ENCODE measurements at places on chromosomes 11 and 22.
A peak's percentile ranks its signal among the peaks of the same experiment; 100 is the strongest.

DNA sequence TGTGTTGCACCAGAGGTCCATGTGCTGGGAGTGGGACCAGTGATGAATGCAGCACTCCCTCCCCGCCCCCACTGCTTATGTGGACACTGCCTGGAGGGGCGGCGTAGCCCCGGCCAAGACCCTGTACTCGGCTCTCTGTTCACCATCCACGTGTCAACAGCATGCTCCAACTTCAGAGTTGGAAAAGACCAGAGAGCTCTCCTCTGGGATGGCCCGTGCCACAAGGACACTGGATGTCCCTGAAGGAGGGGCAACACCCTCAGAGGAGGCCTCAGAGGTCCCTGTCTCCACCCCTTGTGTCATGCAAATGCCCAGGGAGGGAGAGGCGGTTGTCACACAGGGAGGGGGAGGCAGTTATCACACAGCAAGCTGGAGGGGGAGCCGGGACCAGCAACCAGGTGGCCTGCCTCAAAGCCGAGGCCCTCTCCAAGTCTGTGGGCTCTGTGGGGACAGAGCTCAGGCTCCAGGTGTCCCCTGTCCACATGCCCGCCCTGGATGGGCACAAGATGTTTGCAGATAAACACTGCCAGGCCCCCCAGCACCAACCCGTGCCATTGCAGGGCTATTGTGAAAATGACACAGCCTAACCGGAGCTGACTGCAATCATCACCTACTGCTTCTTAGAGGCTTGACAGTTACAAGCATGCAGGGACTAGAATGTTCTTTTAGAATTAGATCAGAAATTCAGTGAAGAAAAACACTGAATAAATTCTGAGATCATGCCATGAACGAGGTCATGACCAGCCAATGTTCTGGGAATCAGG lies 121.1 kb downstream of the PHF21B start:
- DNase-seq: no peak

GRCh38 chr11:66291706-66292542 lies at the start of gene TMEM151A:
TSS of gene TMEM151A (plus strand) at chr11:66291894. CDS start at chr11:66292014, 120 bp downstream.
- DNase-seq: peak; percentile 39

- no peak for DNase-seq
Measured at GRCh38 chr11:1750481-1750839, at the start of gene IFITM10. TSS of gene IFITM10 (minus strand) at chr11:1750595. CDS start at chr11:1750442, 153 bp downstream.

DNA sequence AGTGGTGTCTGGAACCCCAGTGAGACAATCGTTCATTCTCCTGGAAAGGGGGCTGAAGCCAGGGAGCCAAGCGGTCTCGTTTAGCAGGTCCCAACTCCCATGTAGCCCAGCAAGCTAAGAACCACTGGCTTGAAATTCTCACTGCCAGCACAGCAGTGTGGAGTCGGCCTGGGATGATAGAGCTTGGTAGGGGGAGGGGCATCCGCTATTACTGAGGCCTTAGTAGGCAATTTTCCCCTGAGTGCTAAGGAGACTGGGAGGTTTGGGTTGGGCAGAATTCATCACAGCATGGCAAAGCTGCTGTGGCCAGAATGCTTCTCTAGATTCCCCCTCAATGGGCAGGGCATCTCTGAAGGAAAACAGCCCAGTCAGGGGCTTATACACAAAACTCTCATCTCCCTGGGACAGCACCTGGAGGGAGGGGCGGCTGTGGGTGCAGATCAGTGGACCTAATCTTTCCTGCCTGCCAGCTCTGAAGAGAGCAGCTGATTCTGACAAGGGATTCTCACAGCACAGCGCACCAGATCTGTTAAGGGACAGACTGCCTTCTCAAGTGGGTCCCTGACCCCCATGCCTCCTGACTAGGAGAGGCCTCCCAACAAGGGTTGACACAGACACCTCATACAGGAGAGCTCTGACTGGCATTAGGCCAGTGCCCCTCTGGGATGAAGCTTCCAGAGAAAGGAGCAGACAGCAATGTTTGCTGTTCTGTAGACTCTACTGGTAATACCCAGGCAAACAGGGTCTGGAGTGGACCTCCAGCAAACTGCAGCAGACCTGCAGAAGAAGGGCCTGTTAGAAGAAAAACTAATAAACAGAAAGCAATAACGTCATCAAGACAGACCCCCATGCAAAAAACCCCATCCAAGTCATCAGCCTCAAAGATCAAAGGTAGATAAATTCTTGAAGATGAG lies 14.8 kb downstream of the OR52M1 start:
- DNase-seq: no peak

DNA sequence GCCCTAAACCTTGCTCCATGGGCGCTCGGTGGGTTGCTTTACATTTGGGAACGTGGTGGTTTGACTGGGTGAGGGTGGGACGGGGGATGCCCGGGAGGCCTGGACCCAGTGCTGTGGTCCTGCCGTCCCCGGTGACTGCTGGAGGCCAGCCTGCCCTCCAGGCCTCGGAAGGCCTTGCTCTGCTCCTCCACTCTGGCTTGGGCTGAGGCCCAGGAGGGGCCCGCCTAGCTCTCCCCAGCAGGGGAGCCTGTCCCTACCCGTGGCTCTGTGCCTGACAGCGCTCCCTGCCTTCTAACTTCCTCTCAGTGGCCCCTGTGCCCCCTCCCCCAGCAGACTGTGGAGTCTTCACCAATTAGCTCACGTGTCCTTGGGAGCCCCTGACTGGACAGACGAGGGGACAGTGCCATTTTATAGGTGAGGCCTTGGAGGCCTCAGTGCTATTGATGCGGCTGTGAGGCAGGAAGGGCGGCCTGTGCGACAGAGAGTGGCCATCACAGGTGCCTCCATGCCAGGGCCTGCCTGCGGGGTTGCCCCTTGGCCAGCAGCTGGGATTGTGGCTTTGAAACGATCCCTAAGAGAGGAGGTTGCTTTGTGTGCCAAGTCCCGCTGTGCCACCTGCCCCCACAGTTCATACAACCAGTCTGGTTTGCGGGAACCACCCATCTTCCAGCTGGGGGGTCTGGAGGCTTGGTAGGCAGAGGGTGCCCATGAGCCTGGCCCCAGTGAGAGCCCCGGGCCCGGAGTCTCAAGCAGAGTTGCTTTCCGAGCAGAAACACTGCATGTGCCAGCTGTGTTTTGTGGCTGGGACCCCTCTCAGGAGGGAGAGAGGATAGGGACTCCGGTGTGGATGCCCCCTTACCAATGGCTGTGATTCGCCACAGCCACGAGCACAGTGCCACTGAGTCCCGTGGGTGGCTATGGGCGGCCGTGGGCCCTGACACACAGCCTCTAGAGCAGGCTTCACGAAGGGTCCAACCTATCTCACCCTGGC lies 17.7 kb downstream of the TPCN2 start:
- no peak for DNase-seq

- no peak for DNase-seq
Measured at GRCh38 chr11:61866231-61866957, 25.0 kb downstream of the FADS3 start.

GRCh38 chr11:20134991-20135736 lies 25.1 kb downstream of the DBX1 start:
- DNase-seq: no peak

DNA sequence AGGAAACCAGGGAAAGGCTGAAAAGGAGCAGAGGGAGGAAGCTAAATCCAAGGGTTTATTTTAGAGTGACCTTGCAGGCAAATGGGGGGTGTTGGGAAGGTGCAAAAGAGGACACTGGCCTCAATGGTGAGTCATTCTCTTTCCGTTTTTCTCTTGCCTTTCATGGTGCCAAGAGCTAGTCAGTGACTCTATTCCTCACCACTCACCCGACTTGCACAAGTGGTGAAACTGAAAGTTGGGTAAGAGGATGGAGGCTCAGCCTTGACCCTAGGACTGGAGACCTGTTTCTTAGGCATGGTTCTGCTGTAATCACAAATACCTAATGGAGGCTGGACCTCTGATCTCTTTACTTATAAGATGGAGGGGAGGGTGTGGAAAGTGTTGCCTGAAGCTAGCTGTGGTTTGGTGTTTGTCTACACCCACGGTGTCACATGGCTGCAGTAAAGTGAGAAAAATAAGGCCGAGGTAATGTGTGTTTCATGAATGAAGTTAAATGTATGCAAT lies 67.3 kb upstream of the CREB3L1 start:
- no peak for DNase-seq

- DNase-seq: no peak
Measured at GRCh38 chr22:20380486-20380885, 13.5 kb upstream of the ZNF74 start.

- DNase-seq: no peak
Measured at GRCh38 chr11:114413958-114414357, 13.5 kb downstream of the RBM7 start.

- no peak for DNase-seq
Measured at GRCh38 chr11:106378513-106379179, 301.2 kb downstream of the AASDHPPT start.
